Posterior vena cava (tissue), 2 donors: ENCODE measurements at places on chromosomes 2 and 18. TPM values are rescaled to one million over a fixed set of nuclear protein-coding genes. Genes with fewer than 3 reads are reported as not detected.

GRCh38 chr2:85939131-85939530 is 50.3 kb upstream of the ST3GAL5 start:
- no peak for DNase-seq

- no peak for DNase-seq
Measured at GRCh38 chr2:223832241-223832903, 5.0 kb downstream of the AP1S3 start.

DNA sequence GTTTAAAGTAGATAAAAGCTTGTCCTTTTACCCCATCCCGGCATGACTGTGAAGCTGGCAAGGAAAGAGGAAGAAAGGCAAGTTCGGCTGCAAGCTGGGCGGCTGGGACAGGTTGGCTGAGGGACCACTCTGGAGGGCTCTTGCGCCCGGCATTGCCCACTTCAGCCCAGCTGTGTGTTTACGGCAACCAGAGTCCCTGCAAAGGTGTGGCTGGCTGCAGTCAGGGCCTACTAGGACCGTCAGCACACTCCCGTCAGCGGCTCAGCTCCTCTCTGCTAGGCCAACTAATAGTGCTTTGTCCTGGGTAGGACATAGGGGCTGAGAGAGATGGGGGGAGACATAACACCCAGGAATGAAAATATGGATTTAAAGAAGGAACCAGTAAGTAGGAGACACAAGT is 11.7 kb upstream of the SAP130 start:
- DNase-seq = no peak

DNA sequence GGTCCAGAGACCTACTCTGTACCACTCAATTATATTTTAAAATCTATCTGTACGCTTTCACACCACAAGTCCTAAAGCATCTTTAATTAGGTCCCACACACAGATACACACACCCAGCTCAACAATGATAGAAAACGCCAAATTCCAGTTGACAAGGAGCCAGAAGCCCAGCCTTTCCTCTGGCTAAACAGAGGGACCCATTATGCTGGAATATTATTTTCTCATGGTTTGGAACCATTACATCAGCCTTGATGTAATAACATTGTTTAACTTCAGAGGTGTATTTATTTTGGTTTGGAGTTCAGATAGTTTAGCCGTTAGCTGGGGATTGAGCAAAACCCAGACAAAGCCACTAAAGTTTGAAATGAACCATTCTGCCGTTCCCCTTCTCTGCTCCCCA is 14.0 kb upstream of the INHBB start:
- no peak for DNase-seq

DNA sequence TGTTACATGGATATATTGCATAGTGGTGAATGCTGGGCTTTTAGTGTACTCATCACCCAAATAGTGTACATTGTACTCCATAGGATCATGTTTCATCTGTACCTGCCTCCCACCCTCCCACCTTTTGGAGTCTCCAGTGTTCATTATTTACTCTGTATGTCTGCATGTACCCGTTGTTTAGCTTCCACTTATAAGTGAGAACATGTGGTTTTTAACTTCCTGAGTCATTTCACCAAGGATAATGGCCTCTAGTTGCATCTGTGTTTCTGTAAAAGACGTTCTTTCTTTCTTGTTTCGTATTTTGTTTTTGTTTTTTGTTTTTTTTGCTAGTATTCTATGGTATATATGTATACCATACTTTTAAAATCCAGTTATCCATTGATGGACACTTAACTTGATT is 107.5 kb downstream of the MSTN start:
- DNase-seq = no peak

Gene CCDC121
- total RNA-seq = 3.3 TPM

GRCh38 chr18:10705786-10706185 is 180.0 kb downstream of the NAPG start:
- DNase-seq = no peak
